ENCODE measurements at places on chromosomes 5 and 9.

DNA sequence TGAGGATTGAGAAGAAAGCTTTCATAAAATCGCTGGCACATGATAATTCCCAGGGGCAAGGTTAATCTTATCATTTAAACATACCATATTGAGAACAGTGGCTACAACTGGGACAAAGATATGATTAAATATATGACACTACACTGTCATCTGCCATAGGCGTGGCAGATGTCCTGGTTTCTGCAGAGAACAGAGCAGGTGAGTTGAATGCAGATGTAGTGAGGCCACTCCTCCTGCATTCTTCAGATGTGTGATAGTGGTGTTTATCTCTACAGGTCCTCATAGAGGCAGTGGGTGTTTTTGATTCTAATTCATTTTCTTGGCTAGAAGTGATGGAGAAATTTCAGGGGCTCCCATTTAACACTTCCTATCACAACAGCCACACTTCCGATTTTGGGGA lies 237.0 kb upstream of the CDH9 start:
- DNase-seq: no peak

DNA sequence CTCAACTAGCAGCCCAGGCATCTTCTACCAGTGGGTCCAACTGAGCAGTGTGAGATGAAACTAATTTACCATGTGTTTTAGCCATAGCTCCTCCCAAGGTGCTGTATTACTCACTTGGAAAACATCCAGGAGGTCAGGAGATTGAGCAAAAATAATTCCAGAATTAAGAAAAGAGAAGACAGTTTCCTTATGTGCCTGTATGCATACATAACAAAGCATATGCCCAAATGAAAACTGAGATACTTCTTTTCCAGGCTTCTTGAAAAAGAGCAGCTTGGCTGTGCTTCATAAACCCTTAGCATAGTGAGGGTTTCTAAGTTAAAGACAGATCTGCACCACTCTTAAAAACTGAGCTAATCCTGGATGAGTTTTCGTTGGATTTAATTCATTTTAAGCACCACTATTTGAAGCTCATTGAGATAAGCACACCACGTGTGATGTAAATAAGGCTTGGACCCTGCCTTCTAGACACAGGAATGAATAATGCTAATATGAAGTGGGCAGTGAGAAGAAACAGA lies 119.4 kb downstream of the ADAMTS12 start:
- DNase-seq: no peak

- DNase-seq: no peak
Observed at GRCh38 chr5:119410448-119411159, 41.7 kb upstream of the HSD17B4 start.

DNA sequence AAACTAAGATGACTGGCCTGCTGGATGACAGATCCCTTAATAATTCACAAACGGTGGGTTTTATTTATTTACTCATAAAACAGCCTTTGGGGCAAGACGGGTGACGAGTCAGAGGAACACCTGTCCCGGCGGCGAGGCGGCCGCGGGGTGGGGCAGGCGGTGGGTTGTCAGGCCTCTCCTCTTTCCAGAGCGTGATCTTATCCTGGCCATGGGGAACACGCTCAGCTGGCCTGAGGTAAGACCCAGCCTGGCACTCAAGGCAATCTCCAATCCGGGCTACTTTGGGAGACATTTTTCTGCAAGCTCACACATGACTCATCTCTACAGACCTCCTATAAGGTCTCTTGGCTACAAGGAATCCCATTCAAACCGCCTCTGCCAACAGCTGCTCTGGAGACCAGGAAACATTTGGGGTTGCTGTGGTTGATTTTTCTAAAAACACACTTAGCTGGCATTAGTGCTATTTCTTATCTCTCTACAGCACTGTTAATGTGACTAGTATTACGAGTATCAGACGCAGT lies 6.3 kb downstream of the RAPGEF1 start:
- no peak for DNase-seq

- DNase-seq: no peak
Observed at GRCh38 chr5:98568336-98568735, 205.1 kb upstream of the RGMB start.

DNA sequence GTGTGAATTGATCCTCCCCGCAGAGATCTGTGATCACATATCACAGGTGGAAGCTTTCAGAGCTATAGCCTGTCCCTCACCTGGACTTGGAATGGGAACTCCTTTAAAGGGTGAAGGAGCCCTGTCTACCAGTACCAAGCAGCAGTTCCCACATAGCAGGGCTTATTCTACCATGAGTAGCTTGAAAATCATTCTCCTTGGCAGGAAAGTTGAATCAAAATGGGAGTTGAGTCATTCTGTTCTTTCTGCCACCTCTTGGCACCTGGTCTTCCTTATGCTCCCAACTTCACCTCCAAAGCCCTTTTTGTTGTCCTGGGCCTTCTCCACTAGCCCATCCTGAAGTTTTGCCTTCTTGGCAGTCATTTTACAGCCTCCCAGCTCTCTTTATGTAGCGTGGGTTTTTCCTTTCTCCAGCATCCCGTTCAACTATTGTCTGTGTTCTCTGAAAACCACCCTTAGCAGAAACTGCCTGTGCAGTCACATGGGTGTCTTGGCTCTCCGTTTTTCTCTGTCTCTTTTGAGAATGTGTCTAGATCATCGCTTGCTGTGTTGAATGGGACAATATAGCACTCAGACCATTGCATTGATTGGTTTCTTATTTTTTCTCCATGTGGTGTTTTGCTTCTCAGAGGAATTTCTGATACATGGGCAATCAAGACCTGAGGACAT lies 222.2 kb downstream of the AOPEP start:
- no peak for DNase-seq

- DNase-seq: no peak
Observed at GRCh38 chr5:95134326-95134725, 150.6 kb downstream of the MCTP1 start.

- no peak for DNase-seq
Observed at GRCh38 chr5:136066661-136067271, 38.0 kb downstream of the TGFBI start.

GRCh38 chr5:91010090-91010489 lies 373.0 kb downstream of the ARRDC3 start:
- no peak for DNase-seq

GRCh38 chr5:6158974-6159831 lies 219.1 kb downstream of the MED10 start:
- no peak for DNase-seq

GRCh38 chr9:21030389-21031035 lies 928 bp downstream of the HACD4 start:
- DNase-seq: no peak
